Mammary epithelial cell (primary cell): ENCODE measurements at places on chromosomes 7 and 10. TPM values are rescaled to one million over a fixed set of nuclear protein-coding genes. Genes with fewer than 3 reads are reported as not detected.

The FAM171A1 gene
- 11.7 TPM for polyA plus RNA-seq

The EPDR1 gene
- 3.5 TPM for polyA plus RNA-seq

The PROSER2 gene
- 20.4 TPM for polyA plus RNA-seq

The RELN gene
- 0.05 TPM for polyA plus RNA-seq

The MLLT10 gene
- polyA plus RNA-seq, result 22.9 TPM

The GRID1 gene
- polyA plus RNA-seq, result 0.02 TPM

The LSM8 gene
- 47.6 TPM for polyA plus RNA-seq

The PNLIPRP1 gene
- not detected for polyA plus RNA-seq

The SPDYE2B gene
- not detected for polyA plus RNA-seq

The AKR1B1 gene
- 286 TPM for polyA plus RNA-seq

The MMP21 gene
- polyA plus RNA-seq, result not detected

The UCN3 gene
- polyA plus RNA-seq, result not detected

The GIMAP6 gene
- polyA plus RNA-seq, result not detected

The ADAM12 gene
- 0.59 TPM for polyA plus RNA-seq

The HYAL4 gene
- 0.87 TPM for polyA plus RNA-seq
